ENCODE measurements at places on chromosomes 4 and X. TPM values are rescaled to one million over a fixed set of nuclear protein-coding genes. Genes with fewer than 3 reads are reported as not detected.

HERC5 gene
- total RNA-seq, result 1.7 TPM

SORBS2 gene
- 34.5 TPM for total RNA-seq

PAGE1 gene
- not detected for total RNA-seq

AP1AR gene
- 28.3 TPM for total RNA-seq

MAGEC2 gene
- not detected for total RNA-seq

SLC49A3 gene
- total RNA-seq, result 0.91 TPM

UCHL1 gene
- total RNA-seq, result 285 TPM

ANTXR2 gene
- 36.7 TPM for total RNA-seq

SLC4A4 gene
- 3.9 TPM for total RNA-seq

SERTM2 gene
- 0.11 TPM for total RNA-seq

NIPAL1 gene
- total RNA-seq, result 0.68 TPM

SRPK3 gene
- 0.30 TPM for total RNA-seq

NEIL3 gene
- 20.6 TPM for total RNA-seq

RHOXF1 gene
- 0.33 TPM for total RNA-seq

HOPX gene
- total RNA-seq, result not detected

MAP9 gene
- 17.8 TPM for total RNA-seq

COL4A5 gene
- total RNA-seq, result 96.9 TPM

DHX15 gene
- 240 TPM for total RNA-seq

GIMD1 gene
- not detected for total RNA-seq

REELD1 gene
- total RNA-seq, result not detected

GLRA3 gene
- not detected for total RNA-seq

HNRNPDL gene
- 603 TPM for total RNA-seq

GPR143 gene
- total RNA-seq, result 2.4 TPM

PNCK gene
- 9.4 TPM for total RNA-seq

TMPRSS11B gene
- not detected for total RNA-seq

KLKB1 gene
- total RNA-seq, result 0.49 TPM

GJB1 gene
- 12.4 TPM for total RNA-seq

POLN gene
- 5.6 TPM for total RNA-seq

MAGEB18 gene
- total RNA-seq, result not detected

MAGED4B gene
- 175 TPM for total RNA-seq

VBP1 gene
- total RNA-seq, result 76.9 TPM

ABCG2 gene
- total RNA-seq, result 5.3 TPM

GBA3 gene
- not detected for total RNA-seq

TCP11X2 gene
- total RNA-seq, result not detected

GAGE12E gene
- not detected for total RNA-seq

FAM13A gene
- 18.1 TPM for total RNA-seq

DMP1 gene
- not detected for total RNA-seq

CLTRN gene
- 0.80 TPM for total RNA-seq
